Calu3 (cell line): ENCODE measurements at places on chromosomes 11 and 22. TPM values are rescaled to one million over a fixed set of nuclear protein-coding genes. Genes with fewer than 3 reads are reported as not detected.

Gene RTN4RL2
- total RNA-seq, result 1.9 and 3.6 TPM in 2 replicates

Gene OR5AP2
- not detected in 2 replicates for total RNA-seq

Gene MMP1
- total RNA-seq, result 30.4 and 33.5 TPM in 2 replicates

- no peak for DNase-seq
Observed at GRCh38 chr11:7524462-7525235, 10.8 kb downstream of the PPFIBP2 start.

- no peak for DNase-seq
Observed at GRCh38 chr11:31820438-31820818, 9.3 kb upstream of the PAX6 start.

DNA sequence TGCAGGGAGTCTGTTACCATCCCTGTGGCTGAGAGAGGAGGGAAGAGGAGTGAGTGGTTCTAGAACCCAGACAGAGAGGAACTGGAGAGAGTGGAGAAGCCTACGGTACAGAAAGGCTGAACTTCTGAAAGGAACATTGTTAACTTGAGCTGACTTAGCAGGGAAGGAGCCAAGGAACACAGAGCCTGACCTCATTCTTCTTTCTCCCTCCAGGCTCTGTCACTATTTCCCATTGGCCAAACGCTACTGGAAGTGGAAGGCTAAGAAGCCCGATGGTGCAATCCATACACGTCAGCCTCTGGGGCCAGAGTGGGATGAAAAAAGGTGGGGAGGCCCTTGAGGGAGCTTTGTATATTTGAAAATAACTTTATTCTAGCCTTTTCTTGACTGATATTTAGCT is 16.5 kb upstream of the WT1 start:
- DNase-seq, result no peak

- no peak for DNase-seq
Observed at GRCh38 chr11:86502137-86502642, 127.5 kb downstream of the CCDC81 start.

DNA sequence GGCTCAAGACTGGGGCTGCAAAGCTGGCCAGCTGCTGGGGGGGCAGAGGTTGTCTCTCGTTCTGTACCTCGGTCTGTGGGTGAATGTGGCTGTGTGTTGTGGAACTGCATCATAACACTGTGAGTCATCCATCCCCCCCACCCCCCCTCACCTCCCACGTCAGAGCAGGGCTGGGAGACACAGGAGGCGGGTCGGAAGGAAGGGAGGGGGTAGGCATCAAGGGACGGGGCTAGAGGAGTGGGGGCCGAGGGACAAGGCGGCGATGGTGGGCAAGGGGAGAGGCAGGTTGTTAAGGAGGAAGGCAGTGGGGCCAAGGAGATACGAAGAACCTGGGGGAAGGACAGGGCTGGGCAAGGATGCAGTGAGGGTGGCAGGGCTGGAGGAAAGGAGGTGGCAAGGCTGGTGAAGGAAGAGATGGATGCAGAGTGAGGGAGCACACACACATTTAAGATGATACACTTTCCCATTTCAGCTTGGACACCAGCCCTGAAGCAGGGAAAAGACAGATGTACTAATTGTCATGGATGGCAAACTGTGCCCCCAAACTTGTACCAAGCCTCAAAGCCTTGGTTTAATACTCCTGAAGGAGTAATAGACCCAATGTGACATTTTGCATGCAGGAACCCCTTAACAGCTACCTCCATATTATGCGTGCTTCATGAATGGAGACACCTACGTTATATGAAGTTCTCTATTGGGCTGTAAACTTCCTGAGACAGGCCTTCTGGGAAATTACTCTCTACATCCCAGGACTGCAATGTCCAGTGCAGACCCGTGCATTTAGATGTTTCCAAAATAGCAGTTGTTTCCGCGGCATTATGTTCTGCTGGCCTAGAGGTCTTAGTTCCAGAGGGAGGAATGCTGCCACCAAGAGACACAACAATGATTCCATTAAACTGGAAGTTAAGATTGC is at the start of gene YPEL4:
Gene YPEL4 (minus strand): TSS at position 87 of the 913 bp plus-strand sequence. CDS start 2,805 bp downstream, outside the sequence.
- DNase-seq, result peak; percentile 21

- DNase-seq, result no peak
Observed at GRCh38 chr11:45857961-45858474, 10.7 kb downstream of the CRY2 start.

DNA sequence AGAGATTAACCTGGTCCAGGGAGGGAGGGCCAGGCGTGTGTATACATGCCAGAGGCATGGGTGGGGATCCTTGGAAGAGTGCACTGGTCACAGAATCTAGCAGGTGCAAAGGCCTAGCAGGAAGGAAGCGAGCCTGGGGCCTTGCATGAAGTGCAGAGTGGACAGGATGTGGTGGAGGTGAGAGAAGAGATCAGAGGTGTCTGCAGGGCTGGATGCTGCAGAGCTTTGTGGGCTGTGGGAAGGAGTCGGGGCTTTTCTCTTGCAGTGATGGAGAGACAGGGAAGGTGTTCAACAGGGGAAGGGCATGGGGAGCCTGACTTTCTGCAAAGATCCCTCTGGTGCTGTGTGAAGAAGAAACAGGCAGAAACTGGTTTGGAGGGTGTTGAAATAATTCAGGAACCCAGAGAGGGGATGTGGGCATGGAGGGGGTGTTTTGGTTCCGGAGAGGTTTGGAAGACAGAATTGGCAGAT is 2.5 kb upstream of the TPST2 start:
- DNase-seq, result no peak

DNA sequence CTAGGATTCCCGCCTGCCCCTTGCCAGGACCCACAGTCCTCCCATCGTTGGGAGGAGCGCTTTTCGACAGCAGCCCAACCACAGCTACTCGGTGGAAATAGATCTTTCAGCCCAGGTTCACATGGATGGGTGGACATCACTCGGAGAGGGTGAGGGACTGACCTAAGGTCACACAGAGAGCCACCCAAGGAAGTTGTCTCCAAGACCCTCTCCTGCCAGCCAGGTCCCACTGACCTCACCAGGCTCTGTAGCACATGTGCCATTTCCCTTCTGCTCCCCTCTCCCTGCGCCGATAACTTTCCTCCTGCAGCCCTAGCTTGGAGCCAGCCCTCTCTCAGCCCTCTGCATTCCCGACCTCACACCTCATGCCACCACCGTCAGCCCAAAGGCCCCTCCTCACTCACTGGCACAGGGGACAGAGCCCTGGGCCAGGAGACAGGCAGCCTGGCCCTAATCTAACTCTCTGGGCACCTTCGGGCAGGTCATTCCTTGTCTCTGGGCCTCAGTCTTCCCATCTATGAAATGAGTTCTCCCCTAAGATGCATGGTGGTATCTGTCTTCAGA is 4.7 kb downstream of the KCNJ4 start:
- no peak for DNase-seq

DNA sequence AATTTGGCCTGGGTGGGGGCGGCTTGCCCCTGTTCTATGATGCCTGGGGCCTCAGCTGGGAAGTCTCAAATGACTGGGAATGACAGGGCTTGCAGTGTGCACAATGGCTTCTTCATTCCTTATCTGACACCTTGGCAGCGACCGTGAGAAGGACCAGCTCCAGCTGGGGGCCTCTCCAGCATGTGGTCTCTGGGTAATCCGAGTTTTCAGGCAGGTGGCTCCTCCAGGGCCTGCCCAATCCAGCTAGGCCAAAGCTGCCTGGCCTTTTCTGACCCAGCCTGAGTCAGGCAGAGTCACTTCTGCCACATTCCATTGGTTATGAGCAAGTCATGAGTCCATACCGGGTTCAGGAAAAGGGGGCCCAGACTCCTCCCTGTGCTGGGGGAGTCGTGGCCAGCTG is 646.0 kb downstream of the OPCML start:
- DNase-seq, result no peak
